ENCODE measurements at places on chromosomes 1 and 21.
A peak's percentile ranks its signal among the peaks of the same experiment; 100 is the strongest.

GRCh38 chr1:37306871-37307270 is 167.5 kb upstream of the ZC3H12A start:
- DNase-seq = no peak

DNA sequence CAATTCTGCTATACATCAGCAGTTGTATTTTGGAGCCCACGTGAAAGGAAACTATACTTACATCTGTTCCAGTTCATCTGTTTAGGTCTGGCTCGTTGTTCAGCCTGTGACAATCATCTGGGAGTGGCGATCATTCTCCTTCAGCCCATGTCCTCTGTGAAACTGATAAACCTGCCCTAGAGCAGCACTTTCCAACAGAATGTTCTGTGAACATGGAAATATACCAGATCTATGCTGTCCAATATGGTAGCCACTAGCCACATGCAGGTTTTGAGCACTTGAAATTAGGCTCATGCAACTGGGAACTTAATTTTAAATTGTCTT is 24.5 kb upstream of the COQ8A start:
- DNase-seq = no peak

DNA sequence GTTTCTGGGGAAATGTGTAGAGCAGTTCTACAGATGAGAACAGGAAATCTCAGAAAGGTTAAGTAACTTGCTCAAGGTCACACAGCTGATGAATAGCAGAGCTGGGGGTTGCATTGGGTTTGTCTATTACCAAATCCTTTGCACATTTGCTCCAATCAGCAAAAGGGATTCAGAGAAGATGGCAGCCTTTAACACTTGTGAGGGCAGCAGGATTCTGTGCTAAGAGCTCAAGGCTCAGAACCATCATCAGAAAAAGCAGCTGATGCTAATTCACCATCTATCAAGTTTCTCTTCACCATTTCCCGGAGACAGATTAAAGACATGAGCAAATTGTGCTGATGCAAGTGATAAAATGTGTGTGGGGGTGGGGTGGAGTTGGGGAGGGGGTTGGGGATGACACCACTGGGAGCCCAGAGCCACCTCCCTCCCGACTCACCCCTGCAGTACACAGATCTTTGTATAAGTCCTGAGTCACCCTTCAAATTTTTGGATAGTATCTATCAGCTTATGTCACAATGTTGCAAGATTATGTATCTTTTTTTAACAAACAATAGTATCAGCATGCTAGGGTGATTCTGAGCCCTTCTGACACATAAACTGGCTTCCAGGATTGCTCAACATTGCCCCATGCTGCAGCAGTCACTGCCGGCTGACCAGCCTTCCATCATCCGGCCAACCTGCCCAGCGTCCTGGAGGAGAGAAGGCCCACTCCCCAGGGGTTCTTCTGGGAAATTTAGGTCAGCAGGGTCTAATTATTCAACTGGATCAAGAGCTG is 2.8 kb upstream of the SPSB1 start:
- no peak for DNase-seq

GRCh38 chr1:58983162-58983561 is 199.3 kb upstream of the JUN start:
- no peak for DNase-seq

- DNase-seq = no peak
Observed at GRCh38 chr1:28326515-28326914, 2.3 kb upstream of the MED18 start.

DNA sequence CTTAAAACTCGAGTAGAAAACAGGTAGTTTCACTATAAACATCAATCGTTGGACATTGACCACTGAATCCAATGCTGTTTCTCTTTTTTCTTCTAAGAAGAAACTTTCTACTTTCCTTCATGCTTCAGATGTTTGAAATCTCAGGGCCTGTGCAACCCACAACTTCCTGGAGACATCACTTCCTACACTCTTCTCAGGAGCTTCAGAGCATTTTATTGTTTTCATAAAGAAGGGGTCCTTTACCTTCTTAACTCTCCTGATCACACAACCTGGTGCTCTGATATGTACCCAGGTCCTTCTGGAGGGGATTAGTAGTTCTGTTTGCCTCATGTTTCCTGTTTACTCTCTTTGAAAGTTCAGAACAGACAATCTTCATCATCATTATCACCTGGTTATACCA is 113.0 kb upstream of the VAV3 start:
- no peak for DNase-seq

GRCh38 chr1:22800629-22801028 is 90.0 kb downstream of the EPHB2 start:
- DNase-seq = no peak

DNA sequence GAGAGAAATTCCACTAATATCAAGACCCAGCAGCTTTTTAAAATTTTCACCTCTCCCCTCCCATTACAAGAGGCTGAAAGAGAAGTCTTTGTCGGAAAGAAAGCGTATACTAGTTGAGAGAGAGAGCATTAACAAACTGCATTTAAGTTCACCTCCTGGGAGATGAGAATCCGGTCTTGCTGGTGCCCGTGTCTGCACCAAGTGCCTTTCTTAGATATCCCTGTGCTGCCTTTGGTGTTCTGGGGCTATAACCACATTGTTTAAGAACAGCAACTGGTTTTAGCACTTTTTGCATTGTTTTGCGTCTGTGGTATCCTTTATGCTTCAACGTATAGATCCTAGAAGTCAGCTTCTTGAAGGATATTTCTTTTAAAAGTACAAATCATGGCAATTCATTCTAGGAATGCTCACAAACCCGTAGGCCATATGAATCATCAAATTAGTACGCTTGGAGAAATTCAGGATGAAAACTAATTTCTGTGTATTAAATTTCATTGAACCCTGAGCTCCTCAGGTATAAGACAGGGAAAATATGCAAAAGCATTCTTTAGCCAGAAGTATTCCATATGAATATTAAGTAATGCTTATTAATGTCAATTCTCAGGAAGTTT is 3.4 kb upstream of the RPE65 start:
- DNase-seq = no peak

- no peak for DNase-seq
Observed at GRCh38 chr1:180228648-180229482, 1.2 kb upstream of the LHX4 start.

DNA sequence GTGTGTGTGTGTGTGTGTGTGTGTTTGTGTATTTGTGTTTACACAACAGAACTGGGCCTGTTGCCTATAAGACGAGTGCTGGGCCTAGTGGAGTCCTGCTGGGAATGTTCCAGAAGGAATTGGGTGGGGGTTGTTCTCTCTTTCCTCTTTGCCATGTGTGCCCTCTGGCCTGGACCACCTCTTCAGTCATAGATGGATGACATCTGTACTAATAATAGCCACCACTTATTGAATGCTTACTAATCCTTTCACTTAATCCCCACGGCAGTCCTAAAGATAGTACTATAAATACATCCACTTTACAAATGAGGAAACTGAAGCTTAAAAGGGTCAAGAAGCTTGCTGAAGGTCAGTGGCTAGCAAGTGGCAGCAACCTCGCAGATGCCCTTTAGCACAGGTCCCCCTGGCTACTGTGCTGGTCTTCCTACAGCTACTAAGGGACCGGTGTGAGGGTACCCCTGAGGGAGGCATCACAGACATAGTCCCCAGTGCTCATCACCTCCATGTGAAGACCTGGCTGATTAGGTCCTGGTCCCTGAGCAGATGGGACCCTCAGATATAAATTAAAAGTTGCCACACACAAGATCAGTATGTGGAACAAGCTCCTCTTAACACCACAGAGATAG is 55.2 kb upstream of the KIF1B start:
- DNase-seq = no peak

DNA sequence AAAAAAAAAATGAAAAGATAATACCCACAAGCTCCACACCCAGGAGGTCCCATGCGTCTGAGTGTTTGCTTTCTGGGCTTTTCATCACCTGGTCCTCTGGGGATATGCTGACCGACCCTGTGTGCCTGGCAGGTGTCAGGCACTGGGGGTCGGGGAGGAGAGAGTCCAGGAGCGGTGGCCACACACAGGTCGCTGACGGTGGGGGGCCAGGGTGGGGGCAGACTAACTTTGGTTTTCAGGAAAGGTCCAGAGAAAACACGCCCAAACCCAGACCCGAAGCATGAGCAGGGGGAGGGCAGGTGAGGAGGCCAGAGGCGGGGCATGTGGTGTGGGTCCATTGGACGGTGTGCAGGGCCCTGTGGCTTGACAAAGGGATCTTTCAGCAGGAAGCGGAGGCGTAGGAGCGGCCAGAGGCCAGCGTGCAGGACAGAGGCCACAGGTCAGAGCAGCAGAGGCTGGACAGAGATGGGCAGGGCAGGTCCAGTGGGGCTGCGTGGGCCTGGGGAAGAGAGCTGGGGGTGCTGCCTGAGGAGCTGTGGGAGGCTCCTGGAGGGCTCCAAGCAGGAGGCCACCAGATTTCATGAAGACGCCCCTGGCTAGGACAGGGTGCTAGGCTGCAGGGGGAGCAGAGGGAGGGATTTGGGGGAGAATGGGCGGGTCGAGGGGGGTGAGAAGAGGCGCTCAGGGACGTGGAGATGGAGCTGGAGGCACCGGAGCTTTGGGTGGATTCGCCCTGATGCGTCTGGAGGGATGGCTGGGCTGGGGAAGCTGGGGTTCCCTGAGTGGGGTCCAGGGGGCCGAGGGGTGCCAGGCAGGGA is 15.8 kb downstream of the RNF223 start:
- no peak for DNase-seq

- DNase-seq = no peak
Observed at GRCh38 chr1:237032029-237032428, 10.0 kb upstream of the RYR2 start.

DNA sequence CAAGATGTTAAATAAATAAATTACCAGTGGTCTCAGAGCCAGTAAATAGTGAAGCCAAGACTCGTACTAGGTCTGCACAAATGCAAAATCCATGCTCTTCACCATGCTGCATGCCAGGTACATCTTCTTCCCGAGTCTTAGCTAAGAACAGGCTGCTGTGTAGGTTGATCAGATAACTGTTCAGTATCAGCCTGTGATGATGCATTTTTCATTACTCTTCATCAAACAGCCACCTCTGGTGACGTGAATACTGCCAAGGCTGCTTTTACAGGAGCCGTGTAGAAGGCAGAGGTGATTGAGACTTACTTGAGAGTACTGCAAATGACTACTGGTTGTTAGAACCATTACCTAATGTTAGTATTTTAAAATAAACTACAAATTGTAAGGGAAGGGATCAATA is 39.3 kb upstream of the HOOK1 start:
- no peak for DNase-seq

GRCh38 chr21:34775793-34776192 is 107.0 kb downstream of the CLIC6 start:
- no peak for DNase-seq

GRCh38 chr1:43274125-43274803 is 4.5 kb downstream of the TMEM125 start:
- DNase-seq = no peak

DNA sequence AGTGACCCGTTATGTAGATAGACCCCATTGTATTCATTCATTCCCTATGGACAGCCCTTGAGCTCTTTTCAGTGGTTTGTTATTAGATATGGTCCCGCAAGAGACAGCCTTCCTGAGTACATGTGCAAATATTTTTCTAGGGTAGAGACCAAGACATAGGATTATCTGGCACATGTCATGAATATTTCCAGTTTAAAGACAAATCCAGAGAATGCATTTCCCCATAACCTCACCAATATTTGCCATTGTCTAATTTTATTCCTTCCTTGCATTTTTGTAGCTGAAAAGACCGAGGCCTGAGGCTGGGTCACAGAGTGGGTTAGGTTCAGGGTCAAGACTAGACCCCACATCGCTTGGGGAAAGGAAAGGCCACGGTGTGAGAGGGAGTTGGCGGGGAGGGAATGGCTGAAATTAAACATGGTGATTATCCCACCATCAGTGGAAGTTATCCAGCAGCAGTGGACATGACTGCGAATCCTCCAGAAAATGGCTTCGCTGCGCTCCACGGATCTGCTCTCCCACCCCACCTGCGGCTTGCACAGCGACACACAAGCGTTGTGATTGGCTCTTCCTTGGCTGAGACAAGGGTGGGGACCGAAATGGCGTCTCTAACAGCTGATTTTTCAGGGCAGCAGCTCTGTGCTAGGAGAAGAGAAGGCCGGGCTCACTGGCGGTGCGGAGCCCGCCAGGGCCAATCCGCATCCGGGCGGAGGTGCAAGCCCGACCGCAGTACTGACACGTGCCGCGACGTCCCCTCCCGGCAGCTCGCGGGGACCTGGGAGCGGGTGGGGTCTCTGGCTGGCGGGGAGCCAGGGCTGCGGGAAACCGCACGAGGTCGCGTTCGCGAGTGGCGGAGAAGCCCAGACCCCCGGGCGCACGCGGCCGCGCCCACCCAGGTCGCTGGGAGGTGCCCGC is 16.1 kb upstream of the STMN1 start:
- peak; percentile 3 for DNase-seq

DNA sequence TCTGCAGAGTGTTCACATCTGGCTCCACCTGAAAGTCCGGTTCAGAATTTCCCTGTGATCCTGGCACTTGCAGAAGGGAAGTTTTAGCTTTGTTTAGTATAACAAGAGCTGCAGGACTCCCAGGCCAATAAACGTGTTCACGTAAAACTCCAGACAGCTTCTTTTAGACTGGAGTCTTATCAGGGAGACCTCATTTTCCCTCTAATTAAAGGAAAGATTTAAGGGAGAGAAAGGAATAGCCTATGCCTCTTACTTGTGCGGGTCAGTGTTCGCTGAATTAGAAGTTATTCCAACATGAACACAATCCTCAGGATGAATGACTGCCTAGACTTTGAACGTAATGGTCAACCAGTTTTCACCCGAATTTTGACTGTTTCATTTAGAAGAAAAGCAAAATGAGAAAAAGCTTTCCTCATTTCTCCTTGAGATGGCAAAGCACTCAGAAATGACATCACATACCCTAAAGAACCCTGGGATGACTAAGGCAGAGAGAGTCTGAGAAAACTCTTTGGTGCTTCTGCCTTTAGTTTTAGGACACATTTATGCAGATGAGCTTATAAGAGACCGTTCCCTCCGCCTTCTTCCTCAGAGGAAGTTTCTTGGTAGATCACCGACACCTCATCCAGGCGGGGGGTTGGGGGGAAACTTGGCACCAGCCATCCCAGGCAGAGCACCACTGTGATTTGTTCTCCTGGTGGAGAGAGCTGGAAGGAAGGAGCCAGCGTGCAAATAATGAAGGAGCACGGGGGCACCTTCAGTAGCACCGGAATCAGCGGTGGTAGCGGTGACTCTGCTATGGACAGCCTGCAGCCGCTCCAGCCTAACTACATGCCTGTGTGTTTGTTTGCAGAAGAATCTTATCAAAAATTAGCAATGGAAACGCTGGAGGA is 202.1 kb upstream of the SGIP1 start:
- DNase-seq = no peak

Data from activated T-helper 1 cell treated with anti-CD3 and anti-CD28 coated beads, Interleukin-2, amount 50 U/mL, for 16 hours (primary cell).